ENCODE measurements at places on chromosomes 3 and 15.

GRCh38 chr15:78003539-78004008 is 73.9 kb downstream of the TBC1D2B start:
- DNase-seq = no peak

GRCh38 chr15:34851751-34852150 is 56.4 kb upstream of the ACTC1 start:
- DNase-seq = no peak

- DNase-seq = no peak
Observed at GRCh38 chr15:71677766-71678165, 132.6 kb upstream of the NR2E3 start.

GRCh38 chr3:72585966-72586365 is 262.3 kb downstream of the SHQ1 start:
- no peak for DNase-seq

- no peak for DNase-seq
Observed at GRCh38 chr15:48748535-48748934, 62.3 kb downstream of the CEP152 start.

GRCh38 chr15:23447107-23447500 is at the start of gene GOLGA6L2:
Gene GOLGA6L2, minus strand, starts transcription at chr15:23447243. Its CDS starts 62 bp downstream, at chr15:23447181.
- no peak for DNase-seq

DNA sequence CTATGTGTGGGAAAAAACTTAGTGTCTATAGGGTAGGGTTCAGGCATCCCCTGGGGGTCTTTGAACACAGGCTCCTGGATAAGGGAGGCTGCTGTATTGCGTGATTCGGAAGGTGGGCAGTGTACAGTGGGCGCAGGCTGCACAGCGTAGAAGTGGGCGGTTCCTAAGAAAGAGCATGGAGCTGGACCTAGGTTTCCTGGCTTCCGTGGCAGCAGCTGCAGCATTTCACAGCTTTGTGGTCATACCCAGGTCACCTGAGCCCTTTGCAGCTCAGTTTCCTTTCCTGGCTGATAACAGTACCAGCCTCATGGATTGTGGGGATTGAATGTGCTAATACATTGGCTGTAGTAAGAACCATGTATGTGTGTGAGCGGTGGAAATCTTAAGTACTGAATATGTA is 22.2 kb downstream of the CFAP100 start:
- no peak for DNase-seq
